ENCODE measurements at places on chromosomes 2 and 18. TPM values are rescaled to one million over a fixed set of nuclear protein-coding genes. Genes with fewer than 3 reads are reported as not detected.

DNA sequence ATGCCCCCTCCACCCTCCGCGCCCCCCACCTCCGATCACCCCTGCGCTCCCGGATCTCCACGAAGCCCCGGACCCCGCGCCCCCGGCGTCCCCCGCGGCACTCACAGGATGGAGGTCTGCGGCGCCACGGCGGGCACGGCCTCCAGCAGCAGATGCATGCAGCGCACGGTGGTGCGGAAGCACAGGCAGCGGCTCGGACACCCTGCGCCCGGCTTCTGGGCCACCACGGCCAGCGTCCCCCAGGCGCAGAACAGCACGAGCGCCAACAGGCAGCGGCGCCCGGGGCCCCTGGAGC, 217 bp downstream of the PXDN start:
- no peak for DNase-seq

DNA sequence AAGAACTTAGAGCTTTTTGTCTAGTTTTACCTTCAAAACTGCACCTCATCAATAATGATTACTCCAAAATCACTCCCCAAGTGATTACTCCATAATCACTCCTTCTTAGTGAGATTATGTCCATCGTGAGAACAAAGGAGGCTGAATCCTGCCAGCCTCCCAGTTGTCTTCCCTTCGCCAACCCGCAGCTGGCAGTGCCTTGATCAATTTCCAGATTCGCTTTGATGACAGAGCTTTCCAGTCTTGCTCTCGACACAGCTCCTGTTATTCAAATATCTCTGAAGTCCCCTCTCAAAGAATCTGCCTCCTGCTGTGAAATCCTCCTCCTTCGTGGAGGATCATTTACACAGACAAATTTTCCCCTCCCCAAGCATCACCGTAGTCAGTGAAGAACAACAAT, 237.7 kb downstream of the EIPR1 start:
- DNase-seq, result no peak

GRCh38 chr2:65478498-65479135, 46.2 kb upstream of the SPRED2 start:
- DNase-seq, result no peak

GRCh38 chr2:231791107-231791506, 4.9 kb downstream of the COPS7B start:
- DNase-seq, result no peak

The LOXHD1 gene
- polyA plus RNA-seq, result not detected

The DSG4 gene
- polyA plus RNA-seq, result 0.41 TPM

DNA sequence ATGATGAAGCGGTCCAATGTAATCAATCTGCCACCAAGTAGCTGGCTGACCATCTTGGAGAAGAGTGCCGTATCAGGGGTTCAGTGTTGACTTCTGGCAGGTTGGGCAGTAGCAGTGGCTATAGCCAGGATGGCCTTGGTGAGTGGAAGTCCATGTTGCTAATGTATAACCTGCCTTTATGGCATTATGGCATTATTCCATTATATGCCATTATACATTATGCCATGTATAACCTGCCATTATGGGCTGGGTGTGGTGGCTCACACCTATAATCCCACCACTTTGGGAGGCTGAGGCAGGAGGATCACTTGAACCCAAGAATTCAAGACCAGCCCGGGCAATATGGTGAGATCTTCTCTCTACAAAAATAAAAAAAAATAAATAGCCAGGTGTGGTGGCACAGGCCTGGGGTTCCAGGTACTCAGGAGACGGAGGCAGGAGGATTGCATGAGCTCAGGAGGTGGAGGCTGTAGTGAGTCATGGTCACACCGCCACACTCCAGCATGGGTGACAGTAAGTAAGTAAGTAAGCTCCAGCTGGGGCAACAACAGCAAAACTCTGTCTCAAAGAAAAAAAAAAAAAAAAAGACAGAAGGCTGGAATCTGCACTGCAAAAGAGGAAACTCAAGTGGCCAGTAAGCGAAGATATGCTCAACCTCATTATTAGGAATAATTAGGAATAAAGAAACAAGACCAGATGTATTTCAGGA, 24.4 kb upstream of the EMILIN2 start:
- DNase-seq, result no peak

DNA sequence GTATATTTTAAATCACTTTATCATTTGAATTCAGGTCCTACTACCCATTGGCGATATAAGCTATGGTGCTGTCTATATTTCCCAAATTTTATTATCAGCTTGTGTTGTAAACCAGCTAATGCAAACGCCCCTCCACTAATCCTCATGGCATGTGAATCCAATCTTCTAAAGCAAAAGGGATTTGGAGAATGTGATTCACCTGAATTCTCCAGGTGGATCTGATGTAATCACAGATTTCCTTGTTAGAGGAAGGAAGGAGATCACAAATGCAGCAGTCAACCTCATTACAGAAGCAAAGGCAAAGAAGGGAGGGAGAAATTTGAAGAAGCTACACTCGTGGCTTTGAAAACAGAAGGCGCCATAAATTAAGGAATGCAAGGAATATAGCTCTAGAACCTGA, 431.1 kb upstream of the CDH19 start:
- DNase-seq, result no peak

GRCh38 chr2:230050136-230050535, 18.6 kb downstream of the SLC16A14 start:
- no peak for DNase-seq

The CAB39 gene
- 37.2 TPM for polyA plus RNA-seq

GRCh38 chr2:229524799-229525198, 189.6 kb downstream of the DNER start:
- no peak for DNase-seq

The KCNF1 gene
- polyA plus RNA-seq, result 2.5 TPM

The DCDC2C gene
- not detected for polyA plus RNA-seq

DNA sequence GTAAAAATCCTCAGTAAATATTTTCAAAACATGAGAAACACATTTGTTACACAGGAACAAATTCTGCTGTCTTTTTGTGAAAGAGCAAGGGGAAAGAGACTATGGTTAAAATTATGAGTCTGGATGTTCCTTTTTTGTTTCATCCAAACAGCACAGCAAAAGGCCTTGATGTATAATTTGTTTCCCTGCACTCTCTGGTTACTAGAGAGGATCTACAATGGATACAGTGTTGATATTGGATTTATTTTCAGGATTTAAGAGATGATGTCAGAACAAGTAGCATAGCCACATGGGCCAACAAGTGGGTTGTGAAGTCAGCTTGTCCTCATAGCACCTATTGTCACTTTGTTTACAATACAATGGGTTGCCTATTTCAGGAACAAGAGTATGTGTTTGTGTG, 11.3 kb upstream of the ERBB4 start:
- DNase-seq, result no peak

The CDKL4 gene
- 0.22 TPM for polyA plus RNA-seq
